ENCODE measurements at places on chromosomes 5 and 9. TPM values are rescaled to one million over a fixed set of nuclear protein-coding genes. Genes with fewer than 3 reads are reported as not detected.

DNA sequence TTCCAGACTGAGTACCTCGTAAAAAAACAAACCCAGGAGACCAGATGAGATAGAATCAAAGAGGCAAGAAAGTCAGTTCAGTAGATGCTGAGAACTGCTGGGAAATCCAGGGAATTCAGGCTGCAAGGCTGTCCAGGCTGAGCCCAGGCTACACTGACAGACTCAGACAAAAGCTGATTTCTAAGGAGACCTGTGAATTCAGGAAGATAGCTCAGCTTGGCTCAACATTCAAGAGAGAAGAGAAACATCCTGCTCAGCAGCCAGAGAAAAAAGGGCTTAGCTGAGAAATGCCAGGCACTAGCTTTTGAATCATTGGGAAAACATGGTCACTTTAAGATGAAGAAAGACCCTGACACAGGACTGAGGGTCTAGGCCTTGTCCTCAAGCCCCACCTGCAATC lies 118.2 kb upstream of the SLC44A1 start:
- no peaks in the 10 kb centered on the region for H3K36me3 ChIP-seq
- no peaks in the 10 kb centered on the region for H3K27me3 ChIP-seq
- H3K4me1 ChIP-seq, result no peaks in the 10 kb centered on the region
- no peak overlapping the region for H3K4me3 ChIP-seq
- no peak overlapping the region for H3K27ac ChIP-seq

The TICAM2 gene
- 0.95 TPM for total RNA-seq

The UGT3A1 gene
- 0.60 TPM for total RNA-seq

The SV2C gene
- total RNA-seq, result not detected

DNA sequence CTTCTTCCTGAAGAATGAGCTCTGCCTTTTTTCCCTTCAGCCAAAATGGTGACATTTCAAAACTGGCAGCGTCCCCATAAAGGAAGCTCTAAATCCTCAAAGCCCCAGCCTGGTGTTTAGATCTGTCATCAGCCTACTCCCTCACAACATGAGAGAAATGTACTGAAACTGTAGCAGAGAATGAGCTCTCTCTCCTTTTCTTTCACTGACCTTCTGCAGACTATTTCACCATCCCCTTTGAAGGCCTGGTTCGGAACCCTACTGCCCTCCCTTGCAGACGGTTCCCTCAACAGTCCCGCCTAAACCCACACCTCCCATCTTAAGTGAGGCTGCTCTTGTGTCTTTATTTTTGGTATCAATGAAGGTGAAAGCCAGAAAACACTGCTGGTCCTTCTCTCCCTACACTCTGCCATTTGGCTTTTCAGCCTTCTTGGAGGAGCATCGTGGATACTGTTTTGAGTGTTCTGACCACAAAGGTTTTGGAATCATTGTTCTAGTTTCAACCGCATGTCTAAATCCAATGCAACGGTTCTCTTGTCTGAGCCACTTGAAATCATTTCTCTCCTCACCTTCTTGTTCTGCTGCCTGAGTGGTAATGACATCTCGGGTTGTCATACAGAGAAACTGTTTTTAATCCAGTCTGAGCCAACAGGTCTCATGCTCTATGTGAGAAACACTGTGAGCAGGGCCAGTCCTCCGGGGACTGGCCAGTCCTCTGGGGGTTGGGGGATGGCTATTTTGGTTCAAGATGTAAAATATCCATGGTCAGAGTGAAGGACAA lies 39.0 kb downstream of the ITK start:
- H3K36me3 ChIP-seq, result no peaks in the 10 kb centered on the region
- no peak overlapping the region for H3K27ac ChIP-seq
- no peak overlapping the region for H3K4me3 ChIP-seq
- no peak for DNase-seq

- H3K27ac ChIP-seq, result no peak overlapping the region
- no peak for DNase-seq
- H3K4me3 ChIP-seq, result no peak overlapping the region
- H3K36me3 ChIP-seq, result no peaks in the 10 kb centered on the region
These were observed 57.8 kb downstream of the CXXC5 start for GRCh38 chr5:139705655-139706587.

GRCh38 chr5:167804512-167805220 lies 486.8 kb upstream of the WWC1 start:
- H3K36me3 ChIP-seq, result no peaks in the 10 kb centered on the region
- no peak overlapping the region for H3K27ac ChIP-seq
- no peaks in the 10 kb centered on the region for H3K27me3 ChIP-seq
- no peak overlapping the region for H3K4me3 ChIP-seq
